ENCODE measurements at places on chromosomes 13 and 19.

GRCh38 chr19:45995715-45996385, 583 bp downstream of the CCDC61 start:
- DNase-seq: no peak

- DNase-seq: peak; percentile 40
Measured at GRCh38 chr19:50147462-50148423, 15.3 kb downstream of the IZUMO2 start.

DNA sequence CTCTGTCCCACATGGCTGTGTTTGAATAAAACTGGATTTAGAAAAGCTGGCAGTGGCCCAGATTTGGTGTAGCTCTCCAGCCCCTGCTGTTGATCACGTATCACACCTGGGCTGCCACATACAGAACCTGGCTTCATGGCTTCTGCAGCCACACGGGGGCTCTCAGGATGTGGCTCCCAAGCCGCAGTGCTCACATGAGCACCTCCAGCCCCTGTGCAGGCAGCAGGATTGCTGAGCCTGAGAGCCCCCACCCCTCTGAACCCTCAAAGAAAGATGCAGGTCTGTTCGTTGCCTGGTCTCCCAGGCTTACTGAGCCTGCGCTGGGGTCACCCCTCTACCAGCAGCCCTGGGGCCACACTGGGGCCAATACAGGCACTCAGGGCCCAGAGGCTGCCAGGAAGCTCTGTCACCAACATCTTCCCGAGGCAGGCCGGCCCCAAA, 2.7 kb downstream of the PLEKHF1 start:
- no peak for DNase-seq

DNA sequence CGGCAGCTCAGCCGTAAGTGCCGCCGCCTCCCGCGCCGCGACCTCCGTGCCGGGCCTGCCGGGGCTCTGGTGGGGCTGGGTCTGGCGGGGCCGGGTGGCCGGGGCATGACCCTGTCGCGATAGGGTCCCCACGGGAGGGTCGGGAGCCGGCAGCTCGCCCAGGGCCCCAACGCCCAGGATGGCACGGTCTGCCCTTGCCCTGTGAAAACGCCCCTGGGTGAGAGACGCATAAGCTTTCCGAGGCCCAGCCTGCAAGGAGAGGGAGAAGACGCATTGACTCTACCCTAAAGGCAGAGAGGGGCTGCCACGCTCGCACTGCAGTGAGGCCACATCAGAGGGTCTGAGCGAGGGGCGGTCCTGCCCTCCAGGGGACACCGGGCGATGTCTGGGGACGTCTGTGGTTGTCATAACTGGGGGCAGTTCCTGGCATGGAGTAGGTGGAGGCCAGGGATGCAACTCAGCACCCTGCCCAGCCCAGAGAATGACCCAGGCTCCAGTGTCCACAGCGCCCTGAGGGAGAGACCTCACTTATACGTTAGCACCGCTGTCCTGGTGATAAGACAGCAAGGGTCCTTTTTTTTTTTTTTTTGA, 539 bp downstream of the ZNF554 start:
- no peak for DNase-seq

DNA sequence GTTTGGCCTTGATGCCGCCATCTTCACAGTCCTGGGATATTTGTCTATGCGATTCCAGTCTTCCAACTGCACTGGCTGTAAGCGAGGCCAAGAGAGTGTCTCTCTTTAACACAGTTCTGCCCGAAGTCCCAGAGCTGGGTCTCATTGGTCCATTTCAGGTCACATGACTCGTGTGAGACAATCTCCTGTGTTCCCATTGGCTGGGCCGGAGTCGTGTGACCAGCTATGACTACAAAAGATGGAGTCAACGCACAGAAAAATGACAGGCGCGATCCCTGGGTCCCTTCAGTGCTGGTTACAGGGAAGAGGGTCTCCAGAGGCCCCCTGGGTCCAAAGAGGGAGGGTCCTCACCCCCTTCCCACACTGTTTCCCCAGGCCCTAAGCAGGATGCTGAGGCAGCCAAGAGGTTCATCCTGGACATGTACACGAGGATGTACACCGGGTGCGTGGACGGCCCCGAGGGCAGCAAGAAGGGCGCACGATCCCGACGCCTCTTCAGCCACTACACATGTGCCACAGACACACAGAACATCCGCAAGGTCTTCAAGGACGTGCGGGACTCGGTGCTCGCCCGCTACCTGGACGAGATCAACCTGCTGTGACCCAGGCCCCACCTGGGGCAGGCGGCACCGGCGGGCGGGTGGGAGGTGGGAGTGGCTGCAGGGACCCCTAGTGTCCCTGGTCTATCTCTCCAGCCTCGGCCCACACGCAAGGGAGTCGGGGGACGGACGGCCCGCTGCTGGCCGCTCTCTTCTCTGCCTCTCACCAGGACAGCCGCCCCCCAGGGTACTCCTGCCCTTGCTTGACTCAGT, 15.9 kb upstream of the S1PR4 start:
- no peak for DNase-seq

- DNase-seq: no peak
Measured at GRCh38 chr13:86862137-86862536, 809.0 kb upstream of the SLITRK5 start.

DNA sequence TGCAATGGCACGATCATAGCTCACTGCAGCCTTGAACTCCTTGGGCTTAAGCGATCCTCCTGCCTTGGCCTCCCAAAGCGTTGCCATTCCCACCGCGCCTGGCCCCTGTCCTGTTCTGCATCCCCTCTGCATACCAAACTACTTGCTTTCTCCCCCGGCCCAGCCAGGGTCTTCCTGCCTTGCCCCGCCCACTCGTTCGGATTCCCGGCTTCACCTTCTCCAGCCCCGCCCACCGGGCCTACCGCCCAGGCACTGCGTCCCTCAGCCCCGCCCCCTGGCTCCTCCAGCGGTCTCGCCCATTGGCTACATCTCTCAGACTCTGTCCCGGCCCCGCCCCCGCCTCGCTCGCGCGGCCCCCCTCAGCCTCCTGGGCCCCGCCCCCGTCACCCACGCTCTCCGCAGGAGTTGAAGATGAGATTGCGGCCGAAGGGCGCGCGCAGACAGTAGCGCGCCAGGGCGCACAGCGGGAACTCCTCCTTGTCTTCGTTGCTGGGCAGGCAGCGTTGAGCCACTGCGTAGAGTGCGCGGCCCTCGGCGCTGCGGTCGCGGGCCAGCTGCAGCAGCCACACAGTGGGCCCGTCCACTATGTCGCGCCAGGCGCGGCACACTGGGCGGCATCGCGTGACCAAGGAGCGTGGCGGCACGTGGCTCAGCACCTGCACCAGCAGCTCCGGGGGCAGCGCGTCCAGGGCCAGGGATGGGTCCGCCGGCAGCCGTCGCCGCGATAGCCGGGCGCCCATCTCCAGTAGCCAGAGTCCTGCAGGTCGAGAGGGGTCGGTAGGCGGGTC, 19.0 kb downstream of the MRPS12 start:
- DNase-seq: peak; percentile 68
